ENCODE measurements at places on chromosomes 16 and 17.

GRCh38 chr17:41775394-41776226 is 10.9 kb downstream of the JUP start:
- no peak for DNase-seq

GRCh38 chr16:10539236-10539635 is 41.2 kb downstream of the EMP2 start:
- DNase-seq = no peak

GRCh38 chr17:47999582-47999981 is 28.7 kb downstream of the CDK5RAP3 start:
- DNase-seq = no peak

DNA sequence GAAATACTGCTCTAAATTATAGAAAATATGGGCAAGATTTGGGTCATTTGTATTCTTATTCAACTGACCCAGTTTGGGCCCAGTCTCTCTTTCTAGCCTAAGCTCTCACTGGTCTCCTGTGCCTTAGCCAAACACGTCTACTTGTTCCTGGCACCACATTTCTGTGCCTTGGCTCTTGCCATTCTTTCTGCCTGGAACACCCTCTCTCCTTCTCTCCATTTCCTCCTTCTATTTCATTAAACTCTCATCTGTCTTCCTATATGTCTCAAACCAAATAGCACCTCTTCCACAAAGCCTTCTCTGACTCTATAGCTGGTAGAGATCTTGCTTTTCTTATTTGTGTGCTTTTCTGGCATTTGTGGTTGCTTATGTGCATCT is 37.7 kb upstream of the NUFIP2 start:
- DNase-seq = no peak

DNA sequence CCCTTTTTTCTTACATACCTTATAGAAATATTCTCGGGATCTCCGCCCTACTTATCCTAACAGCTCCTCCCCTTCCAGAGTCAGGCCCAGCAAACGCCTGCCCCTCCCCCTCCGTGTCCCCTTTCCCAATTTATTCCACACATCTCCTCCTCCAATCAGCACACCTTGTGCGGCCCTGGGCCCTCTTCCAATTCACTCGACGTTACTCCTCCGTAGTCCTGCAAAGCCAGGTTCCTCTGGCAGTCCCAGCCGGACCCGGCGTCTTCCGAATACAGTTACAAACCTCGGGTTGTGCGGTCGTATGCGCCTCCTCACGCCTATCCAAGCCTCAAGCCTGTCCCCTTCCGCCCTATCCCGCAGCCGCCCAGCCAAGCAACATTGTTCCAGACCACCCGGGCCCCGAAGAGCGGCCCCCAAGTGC is 677 bp downstream of the CBX1 start:
- DNase-seq = no peak

GRCh38 chr17:57400648-57401047 is 144.3 kb downstream of the MSI2 start:
- no peak for DNase-seq

GRCh38 chr16:3625911-3626732 is 14.7 kb upstream of the SLX4 start:
- no peak for DNase-seq

DNA sequence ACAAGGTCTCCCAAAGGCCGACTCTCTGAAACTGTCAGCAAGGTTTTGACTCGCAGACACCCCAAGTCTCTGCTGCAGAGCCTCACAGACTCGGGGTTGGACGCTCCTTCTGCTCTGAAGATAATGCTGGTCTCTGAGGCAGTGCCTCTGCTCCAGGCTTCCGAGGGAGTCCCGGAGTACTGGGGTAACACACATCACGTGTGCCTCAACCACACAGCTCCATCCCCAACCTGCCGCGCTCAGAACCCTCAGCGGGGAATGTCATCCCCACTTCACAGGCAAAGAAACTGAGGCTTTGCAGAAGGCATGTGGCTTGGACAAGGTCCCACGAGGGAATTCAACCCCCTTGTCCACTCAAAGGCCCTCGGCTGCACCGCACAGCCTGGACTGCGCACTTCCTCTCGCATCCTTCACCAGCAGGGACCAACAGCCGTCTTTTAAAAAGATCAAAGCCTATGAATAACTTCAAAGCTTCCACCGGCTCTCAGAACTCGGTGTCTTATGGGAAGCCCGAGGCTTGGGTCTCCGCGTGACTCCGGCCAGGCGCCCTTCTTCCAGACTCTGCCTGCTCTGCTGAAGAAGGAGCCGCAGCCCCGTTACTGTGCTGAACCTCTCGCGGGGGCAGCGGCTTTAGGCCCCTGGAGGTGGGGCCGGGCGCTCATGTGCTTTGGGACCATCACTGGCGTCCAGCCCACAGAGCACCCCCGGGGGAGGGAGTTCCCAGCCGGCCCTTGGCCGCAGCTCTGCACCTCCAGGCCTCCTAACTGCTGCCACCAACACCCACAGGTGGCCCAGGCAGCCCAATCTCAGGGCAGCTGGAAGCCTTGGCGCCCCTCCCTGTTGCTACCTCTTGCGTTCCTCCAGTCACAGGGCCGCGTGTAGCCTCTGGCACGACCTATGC is 2.2 kb downstream of the TMEM204 start:
- no peak for DNase-seq

GRCh38 chr17:33972763-33973162 is 282.3 kb upstream of the CCL2 start:
- DNase-seq = no peak

- no peak for DNase-seq
These were observed 1.6 kb downstream of the SIRT7 start for GRCh38 chr17:81916234-81917001.

- no peak for DNase-seq
These were observed 11.9 kb downstream of the EPN2 start for GRCh38 chr17:19248928-19249574.

- DNase-seq = no peak
These were observed at the start of gene CCL2 for GRCh38 chr17:34254651-34255380. Gene CCL2 (plus strand): TSS chr17:34255285. CDS start chr17:34255350, 65 bp downstream.

- no peak for DNase-seq
These were observed 413.0 kb downstream of the CPPED1 start for GRCh38 chr16:12390644-12391043.

DNA sequence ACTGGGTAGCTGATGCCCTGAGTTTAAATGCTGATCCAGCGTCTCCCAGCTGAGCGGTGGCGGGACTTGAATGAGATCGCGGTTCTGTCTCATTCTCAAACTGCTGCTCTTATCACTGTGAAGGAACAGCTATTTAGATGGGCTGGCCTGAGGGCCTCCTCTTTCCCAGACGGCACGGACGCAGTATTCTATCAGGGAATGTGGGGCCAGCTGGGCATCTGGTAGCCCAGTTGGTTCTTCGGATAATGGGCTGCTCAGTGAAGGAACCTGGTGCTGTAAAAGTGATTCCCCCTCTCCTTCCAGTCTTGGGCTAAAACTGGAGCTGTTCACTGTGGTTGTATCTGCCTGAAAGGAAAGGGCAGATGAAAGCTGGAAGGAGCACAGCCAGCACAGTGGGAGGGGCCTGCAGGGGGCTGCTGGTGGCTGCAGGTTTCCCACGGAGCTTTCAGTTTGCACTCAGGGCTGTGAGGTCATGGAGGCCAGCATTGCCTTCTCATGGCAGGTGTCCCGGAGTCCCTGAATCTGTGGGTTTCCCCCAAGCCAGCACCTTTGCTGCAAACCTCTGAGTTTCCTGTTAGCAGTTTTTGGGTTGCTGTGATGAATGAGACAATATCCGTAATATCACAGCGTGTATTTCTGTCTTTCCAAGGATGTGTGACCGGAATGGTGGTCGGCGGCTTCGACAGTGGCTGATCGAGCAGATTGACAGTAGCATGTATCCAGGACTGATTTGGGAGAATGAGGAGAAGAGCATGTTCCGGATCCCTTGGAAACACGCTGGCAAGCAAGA is 3.6 kb downstream of the IRF8 start:
- peak; percentile 31 for DNase-seq

DNA sequence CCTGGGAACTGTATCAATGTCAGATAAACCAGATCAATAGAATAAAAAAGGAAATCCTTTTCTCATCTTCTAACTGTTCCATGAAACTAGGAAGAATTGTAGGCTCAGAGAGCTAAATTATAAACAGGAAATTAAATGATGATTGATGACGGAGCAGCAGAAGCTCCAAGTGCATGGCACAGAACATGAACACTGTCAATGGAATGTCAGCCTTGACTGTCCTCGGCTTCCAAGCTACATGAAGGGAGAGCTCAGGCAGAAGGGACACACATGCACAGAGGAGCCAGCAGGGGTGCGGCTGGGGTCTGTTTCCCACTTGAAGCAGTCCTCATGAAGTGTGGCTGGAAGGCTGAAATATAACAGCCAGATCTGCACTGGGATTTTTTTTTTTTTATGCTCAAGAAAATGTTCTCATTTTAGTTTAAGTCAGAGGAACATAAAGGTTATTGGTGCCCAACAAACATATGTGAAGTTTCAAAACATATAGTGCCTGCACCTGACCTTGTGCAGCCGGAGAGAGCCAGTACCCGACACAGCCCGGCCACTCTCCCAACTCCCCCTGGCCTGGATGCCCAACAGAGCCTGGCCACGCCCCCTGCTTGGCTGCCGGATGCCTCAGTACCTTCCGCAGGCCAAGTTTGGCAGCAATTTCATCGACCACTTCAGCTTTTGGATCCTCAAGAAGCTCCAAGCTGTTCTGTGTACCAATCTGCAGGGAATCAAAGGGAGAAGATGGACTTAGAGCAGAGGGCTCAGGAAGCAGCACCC is 37.0 kb downstream of the NPLOC4 start:
- no peak for DNase-seq

- no peak for DNase-seq
These were observed 1.1 kb downstream of the CACNB1 start for GRCh38 chr17:39196241-39196807.

- peak; percentile 86 for DNase-seq
These were observed 3.6 kb downstream of the CORO1A start for GRCh38 chr16:30186782-30187555.

- DNase-seq = no peak
These were observed 1.0 kb downstream of the MAP2K4 start for GRCh38 chr17:12021623-12022140.

DNA sequence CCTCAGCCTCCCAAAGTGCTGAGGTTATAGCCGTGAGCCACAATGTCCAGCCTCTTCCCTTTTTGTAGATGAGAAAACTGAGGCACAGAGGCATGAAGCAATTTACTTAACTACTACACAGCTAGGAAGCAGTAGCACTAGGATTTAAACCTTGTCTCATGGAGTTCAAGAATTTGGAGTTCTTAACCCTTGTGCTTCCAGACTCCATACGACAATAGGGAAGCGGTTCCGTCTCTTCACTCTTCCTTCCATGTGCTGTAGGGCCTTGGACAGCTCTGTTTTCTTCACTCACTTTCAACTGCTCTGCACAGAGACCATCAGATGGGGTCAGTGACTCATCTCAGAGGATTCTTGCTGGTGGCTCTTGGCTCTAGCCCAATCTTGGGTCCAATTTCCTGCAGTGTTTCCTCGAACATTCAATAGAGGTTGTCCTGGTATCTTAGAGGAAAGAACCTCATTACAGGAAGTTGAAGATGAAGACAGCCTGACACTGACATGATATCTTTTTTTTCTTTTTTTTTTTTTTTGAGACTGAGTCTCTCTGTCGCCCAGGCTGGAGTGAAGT is 19.3 kb downstream of the ITGAL start:
- no peak for DNase-seq

GRCh38 chr16:11547118-11547916 is 39.4 kb downstream of the LITAF start:
- no peak for DNase-seq

- DNase-seq = no peak
These were observed 149.9 kb downstream of the CLEC16A start for GRCh38 chr16:11094075-11094856.

DNA sequence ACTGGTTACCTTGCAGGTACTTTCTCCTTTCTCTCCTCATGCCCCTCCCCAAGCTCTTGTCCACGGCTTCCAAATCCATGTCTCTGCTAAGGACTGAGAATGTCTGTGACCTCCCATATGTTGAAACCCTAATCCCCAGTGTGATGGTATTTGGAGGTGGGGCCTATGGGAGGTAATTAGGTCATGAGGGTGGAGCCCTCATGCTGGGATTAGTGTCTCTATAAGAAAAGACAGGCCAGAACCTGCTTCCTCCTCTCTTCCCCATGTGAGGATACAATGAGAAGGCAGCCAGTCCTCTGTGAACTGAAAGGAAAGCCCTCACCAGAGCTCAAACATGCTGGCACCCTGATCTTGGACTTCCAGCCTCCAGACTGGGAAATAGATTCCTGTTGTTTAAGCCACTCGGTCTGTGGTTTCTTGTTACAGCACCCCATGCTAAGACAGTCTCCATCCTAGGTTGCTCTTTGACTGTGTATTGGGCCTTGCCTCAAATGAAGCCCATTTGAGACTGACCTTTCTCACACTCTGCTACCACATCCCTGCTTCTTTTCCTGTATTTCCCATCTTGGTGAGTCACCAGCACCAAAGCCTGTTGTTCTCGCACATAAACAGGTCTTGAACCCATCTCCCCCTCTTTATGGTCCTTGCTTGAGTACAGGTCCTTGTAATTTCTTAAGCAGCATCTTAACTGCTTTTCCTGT is 135.0 kb downstream of the CDK5R1 start:
- no peak for DNase-seq

- DNase-seq = no peak
These were observed 4.8 kb downstream of the MRC2 start for GRCh38 chr17:62631936-62632924.
